Lung microvascular endothelial cell (primary cell): ENCODE measurements at places on chromosomes 6 and 20. TPM values are rescaled to one million over a fixed set of nuclear protein-coding genes. Genes with fewer than 3 reads are reported as not detected.

Gene KIFC1
- total RNA-seq = 4.2 and 9.4 TPM in 2 replicates

DNA sequence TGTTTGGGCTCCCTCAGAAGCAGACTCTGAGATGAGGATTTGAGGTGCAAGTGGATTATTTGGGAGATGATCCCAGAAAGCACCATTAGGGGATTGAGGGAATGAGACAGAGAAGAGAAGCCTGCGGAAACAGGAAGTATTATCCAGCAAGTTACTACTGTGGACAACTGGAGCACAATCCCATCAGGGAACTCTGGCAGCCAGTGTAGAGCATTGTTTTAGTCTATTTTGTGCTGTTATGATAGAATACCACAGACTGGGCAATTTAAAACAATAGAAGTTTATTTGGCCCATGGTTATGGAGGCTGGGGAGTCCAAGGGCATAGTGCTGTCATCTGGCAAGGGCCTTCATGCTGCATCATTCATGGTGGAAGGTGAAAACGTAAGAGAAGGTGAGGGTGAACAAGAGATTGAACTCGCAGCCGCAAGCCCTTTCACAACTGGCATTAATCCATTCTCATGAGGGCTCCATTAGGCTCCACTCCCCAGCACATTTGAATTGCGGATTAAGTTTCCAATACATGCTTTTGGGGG, 43.5 kb upstream of the SLC9A8 start:
- DNase-seq = peak; percentile 88

- no peak for DNase-seq
These were observed 365.8 kb downstream of the SAMD5 start for GRCh38 chr6:147874322-147874721.

- DNase-seq = no peak
These were observed 147.0 kb upstream of the SAMD5 start for GRCh38 chr6:147361311-147361981.

DNA sequence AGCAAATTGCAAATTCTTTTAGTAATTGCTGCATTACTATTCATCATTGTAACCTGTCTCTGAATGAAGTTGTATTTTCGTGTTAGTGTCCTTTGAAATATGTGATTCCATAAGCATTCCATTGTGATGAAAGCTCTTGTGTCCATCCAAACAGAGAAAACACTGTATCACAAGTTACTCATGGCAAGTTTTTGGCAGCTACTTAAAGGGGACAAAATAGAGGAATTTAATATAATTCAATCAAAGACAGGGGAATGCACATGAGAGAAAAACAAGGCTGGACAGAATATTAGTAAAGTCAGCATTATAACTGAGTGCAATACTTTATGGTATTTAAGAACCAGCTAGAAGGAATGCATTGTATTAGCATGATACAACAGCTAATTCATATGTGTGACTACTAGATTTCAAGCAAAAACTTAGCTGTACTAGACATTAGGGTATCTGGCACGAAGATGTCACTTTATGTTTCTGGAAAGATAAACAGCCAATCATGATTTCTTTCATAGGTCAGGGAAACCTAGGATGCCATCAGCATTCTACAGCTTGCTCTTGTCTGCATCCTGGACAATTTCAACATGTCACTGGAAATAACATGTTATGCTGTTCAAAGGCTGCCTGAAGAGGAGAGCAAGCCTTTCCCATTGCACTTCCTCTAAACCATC, 270.6 kb upstream of the MARCKS start:
- peak; percentile 12 for DNase-seq

Gene SLC22A2
- total RNA-seq = not detected in 2 replicates

GRCh38 chr20:4812216-4812615, 90.5 kb downstream of the PRND start:
- DNase-seq = no peak
